HuH-7.5 (cell line): ENCODE measurements at places on chromosomes 13 and 19.

GRCh38 chr19:56137405-56137804, 3.7 kb upstream of the ZNF444 start:
- no peak for DNase-seq

- DNase-seq: no peak
Measured at GRCh38 chr19:34165295-34165738, 7.0 kb upstream of the LSM14A start.

- peak; percentile 93 for DNase-seq
Measured at GRCh38 chr19:1000591-1001537, 645 bp downstream of the GRIN3B start.

DNA sequence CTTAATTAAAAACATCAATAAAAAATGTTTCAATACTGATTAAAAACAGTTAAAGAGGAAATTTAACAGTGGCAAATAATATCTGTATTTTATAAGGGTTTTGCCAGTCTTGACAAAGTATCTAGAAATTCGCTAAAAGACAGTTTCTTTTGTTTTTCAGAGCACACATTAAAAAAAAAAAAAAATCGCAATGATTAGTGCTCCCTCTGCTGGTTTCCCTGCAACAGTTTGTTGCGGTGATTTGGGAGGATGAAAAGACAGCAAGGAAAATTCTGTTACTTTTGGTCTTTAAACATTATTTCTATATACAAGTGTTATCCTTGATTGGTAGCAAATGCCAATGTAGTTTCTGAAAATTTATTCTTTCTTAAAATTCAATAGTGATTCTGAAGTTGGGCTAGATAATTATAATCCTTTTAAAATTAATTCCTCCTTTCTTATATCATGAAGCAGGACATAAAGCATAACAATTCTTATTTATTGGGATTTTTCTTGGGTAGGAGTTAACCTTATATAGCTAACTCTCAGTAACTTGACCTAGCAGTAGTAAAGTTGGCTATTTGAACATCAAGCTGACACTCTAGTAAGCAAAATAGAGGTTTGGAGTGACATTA, 23.1 kb upstream of the SPRY2 start:
- DNase-seq: no peak

DNA sequence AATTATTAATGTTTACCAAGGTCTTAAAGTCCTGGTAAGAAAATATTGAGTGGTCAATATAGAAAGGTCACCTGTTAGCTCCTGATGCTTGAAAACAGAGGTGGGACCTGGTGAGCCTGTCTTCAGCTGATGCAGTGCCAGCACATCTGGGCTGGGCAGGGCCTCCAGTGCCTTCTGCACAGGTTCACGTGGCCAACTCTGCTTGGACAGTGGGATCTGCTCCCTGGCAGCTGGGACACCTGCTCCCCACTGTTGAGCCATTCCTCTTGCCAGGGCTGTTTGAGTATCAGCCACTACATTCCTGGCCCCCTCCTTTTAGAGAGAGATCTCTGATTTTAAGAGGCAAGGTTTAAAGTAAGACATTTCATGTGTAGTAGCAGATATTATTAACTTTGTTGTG, 135.0 kb downstream of the TM9SF2 start:
- DNase-seq: no peak

DNA sequence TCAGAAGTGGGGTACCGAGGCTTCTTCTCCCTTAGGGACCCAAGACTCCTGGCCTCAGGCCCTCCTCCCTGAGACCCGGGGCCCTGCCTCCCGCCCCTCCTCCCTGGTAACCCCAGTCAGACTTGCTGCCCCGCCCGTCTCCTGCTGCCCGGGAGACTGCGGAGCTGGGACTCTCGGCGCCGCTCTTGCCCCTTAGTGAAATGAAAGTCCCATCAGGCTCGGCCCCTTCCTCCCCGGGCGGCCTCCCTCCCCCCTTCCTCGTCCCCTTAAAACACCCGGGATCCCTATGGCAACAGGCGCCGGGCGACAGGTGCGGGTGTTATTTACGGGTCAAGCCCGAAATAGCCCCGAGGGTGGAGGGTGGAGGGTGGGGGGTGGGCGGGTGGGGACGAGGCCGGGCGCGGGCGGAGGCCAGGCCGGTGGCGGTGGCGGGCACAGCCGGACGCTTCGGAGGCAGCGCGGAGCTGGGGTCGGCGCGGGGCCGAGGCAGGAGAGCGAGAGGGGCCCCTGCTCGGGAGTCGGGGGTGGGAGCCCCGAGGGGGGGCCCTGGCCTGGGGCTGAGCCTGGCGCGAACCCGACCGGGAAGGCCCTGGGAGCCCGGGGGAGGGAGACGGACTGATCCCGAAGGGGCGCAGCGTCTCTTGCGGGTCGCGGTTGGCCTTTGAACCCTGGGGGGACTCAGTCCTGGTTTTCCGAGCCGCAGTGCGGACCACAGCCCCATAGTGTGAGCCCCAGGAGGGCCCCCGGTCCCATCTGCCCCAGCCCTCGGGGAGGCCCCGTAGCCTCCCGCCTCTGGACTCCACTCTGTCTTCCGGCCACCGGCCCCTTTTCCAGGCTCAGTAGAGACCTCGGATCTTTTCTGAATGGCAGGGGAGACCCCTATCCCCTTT, at the start of gene CACNG6:
Gene CACNG6 (plus strand): TSS at position 414 of the 890 bp plus-strand sequence. CDS start 1,241 bp downstream, outside the sequence.
- no peak for DNase-seq

- no peak for DNase-seq
Measured at GRCh38 chr13:50518781-50519201, 324.7 kb downstream of the DLEU7 start.

- DNase-seq: no peak
Measured at GRCh38 chr19:3459965-3460582, 20.3 kb downstream of the SMIM24 start.

GRCh38 chr19:5672708-5673459, 7.4 kb downstream of the MICOS13 start:
- no peak for DNase-seq
